ENCODE measurements at places on chromosomes 11 and 22.
A peak's percentile ranks its signal among the peaks of the same experiment; 100 is the strongest.

- peaks cover 12% of the 10 kb centered on the region for H3K4me1 ChIP-seq
- H3K36me3 ChIP-seq = no peaks in the 10 kb centered on the region
- H3K4me3 ChIP-seq = no peak overlapping the region
- H3K27ac ChIP-seq = peak overlapping the region; percentile 40
- peaks cover 3% of the 10 kb centered on the region for H3K27me3 ChIP-seq
Measured at GRCh38 chr11:119742263-119742861, 13.4 kb upstream of the NECTIN1 start.

GRCh38 chr11:108221911-108222573, 396 bp downstream of the NPAT start:
- H3K4me3 ChIP-seq = peak overlapping the region; percentile 50
- H3K36me3 ChIP-seq = no peaks in the 10 kb centered on the region
- no peaks in the 10 kb centered on the region for H3K27me3 ChIP-seq
- peak; percentile 24 for DNase-seq

DNA sequence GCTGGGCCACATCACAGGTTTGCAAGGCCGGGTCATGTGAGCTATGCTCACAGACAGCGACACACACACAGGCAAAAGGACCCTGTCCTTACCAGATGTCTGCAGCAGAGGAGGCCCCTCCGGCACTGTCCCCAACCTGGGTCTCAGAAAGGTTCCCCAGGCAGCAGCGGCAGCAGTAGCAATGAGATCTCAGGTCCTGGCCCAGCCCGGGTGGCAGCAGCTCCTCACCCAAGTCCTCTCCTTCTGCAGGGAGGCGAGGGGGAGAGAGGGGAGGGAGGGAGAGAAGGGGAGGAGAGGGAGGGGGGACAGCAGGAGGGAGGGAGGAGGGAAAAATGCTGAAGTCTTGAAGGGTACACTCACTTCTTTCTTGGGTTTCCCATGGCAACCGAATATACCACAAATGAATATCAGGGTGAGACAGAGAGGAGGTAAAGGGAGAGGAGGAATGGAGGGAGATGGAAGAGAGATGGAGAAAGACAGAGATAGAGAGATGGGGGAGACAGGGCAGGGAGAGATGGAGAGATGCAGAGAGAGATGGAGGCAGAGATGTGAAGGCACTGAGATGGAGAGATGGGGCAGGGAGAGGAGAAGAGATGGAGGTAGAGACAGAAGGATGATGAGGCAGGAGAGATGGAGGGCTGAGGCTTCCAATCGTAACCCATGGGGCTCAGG, 9.5 kb downstream of the ELFN2 start:
- no peaks in the 10 kb centered on the region for H3K36me3 ChIP-seq
- no peak for DNase-seq
- H3K4me3 ChIP-seq = no peak overlapping the region

DNA sequence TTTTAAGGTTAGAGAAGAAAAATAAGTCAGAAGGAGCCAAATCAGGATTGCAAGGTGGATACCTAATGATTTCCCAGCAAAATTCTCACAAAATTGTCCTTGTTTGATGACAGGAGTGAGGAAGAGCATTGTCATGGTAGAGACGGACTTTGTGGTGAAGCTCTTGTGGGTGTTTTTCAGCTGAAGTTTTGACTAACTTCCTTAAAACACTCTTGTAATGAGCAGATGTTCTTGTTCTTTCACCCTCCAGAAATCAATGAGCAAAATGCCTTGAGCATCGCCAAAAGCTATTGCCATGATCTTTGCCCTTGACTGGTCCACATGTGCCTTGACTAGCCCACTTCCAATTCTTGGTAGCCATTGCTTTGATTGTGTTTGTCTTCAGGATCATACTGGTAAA, 20.0 kb downstream of the CALCB start:
- no peaks in the 10 kb centered on the region for H3K27me3 ChIP-seq
- no peak overlapping the region for H3K27ac ChIP-seq
- no peaks in the 10 kb centered on the region for H3K36me3 ChIP-seq
- H3K4me1 ChIP-seq = no peaks in the 10 kb centered on the region

- no peak overlapping the region for H3K4me3 ChIP-seq
- no peaks in the 10 kb centered on the region for H3K36me3 ChIP-seq
- no peaks in the 10 kb centered on the region for H3K27me3 ChIP-seq
- H3K4me1 ChIP-seq = no peaks in the 10 kb centered on the region
Measured at GRCh38 chr11:29616611-29617010, 400.2 kb downstream of the KCNA4 start.

All from colonic mucosa (tissue), 4 donors.